ENCODE measurements at places on chromosomes 7 and 10.

- DNase-seq: no peak
Observed at GRCh38 chr10:557792-558328, 131.6 kb downstream of the DIP2C start.

DNA sequence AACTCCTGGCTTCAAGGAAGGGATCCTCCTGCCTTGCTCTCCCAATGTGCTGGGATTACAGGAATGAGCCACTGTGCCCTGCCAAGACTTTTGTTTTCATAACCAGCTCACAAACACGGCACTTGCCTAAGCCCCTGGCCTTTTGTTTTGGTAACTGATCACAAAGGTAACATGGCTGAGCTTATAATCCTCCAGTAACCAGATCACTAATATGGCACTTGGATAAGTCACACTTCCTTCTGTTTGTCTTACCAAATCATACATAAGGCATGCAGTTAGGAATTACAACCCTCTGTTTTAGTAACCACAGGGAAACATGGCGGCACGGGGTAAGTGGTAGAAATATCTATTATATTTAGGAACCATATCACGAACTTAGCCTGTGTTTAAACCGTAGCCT, 577.1 kb downstream of the CALN1 start:
- no peak for DNase-seq

GRCh38 chr10:49484486-49485235, 54.3 kb downstream of the ERCC6 start:
- DNase-seq: no peak

- DNase-seq: no peak
Observed at GRCh38 chr7:93150200-93150835, 2.1 kb upstream of the SAMD9L start.

- DNase-seq: no peak
Observed at GRCh38 chr10:24306507-24306875, 97.6 kb downstream of the KIAA1217 start.

GRCh38 chr10:58330431-58330830, 4.4 kb upstream of the UBE2D1 start:
- no peak for DNase-seq

GRCh38 chr10:7826971-7827370, 8.7 kb downstream of the TAF3 start:
- no peak for DNase-seq

DNA sequence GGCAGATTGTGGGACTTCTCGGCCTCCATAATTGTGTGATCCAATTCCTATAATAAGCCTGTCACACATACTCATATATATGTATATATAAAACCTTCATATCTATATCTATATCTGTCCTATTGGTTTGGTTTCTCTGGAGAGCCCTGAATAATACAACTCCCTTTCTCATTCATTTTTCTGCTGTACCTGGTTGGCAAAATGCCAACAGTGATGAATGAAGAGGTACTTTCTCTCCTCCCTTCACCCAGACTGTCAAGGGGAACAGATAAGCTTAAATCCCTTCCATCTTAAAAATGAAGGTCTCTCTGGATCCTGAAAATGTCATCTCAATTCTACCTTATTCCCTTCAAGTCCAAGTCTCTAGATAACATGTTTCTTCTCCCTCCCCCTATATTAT, 60.3 kb upstream of the FOXP2 start:
- no peak for DNase-seq

GRCh38 chr10:118926903-118927302, 102.6 kb upstream of the NANOS1 start:
- no peak for DNase-seq

DNA sequence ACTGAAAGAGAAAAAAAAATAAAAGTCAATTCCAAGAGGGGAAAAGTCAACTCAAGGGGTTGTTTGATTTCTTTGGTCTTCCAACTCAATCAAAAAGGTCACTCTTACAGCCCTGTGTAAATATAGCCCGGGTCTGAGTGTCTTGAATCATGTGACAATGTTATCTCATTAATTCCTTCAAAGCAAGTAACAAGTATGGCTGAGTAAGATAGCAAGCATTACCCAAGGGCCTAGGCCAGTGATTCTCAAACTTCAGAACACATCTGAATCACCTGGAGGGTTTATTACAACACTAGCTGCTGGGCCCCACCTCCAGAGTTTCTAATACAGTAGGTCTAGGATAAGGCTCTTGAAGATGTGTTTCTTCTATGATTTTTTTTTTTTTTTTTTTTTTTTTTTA, 125.0 kb downstream of the PRLHR start:
- DNase-seq: no peak

GRCh38 chr7:108280136-108280535, 150.0 kb upstream of the LAMB4 start:
- no peak for DNase-seq

DNA sequence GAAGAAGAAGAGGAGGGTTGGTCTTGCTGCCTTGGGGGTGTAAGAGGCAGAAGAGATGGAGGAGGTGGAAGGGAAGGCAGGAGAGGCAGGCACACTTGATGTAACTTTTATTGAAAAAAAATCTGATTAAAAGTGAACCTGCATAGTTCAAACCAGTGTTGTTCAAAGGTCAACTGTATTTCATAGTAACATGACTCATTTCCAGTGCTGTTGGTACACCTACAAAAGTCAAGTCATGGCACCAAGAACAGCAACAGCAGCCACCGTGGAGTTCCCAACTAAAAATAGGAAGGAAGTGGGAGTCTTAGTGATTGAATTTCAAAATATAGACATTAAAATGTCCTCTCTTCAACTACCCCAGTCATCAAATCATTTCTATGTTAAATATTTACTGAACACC, 88.5 kb downstream of the CTNNA3 start:
- no peak for DNase-seq

- no peak for DNase-seq
Observed at GRCh38 chr10:76946270-76946669, 691.3 kb downstream of the KCNMA1 start.

DNA sequence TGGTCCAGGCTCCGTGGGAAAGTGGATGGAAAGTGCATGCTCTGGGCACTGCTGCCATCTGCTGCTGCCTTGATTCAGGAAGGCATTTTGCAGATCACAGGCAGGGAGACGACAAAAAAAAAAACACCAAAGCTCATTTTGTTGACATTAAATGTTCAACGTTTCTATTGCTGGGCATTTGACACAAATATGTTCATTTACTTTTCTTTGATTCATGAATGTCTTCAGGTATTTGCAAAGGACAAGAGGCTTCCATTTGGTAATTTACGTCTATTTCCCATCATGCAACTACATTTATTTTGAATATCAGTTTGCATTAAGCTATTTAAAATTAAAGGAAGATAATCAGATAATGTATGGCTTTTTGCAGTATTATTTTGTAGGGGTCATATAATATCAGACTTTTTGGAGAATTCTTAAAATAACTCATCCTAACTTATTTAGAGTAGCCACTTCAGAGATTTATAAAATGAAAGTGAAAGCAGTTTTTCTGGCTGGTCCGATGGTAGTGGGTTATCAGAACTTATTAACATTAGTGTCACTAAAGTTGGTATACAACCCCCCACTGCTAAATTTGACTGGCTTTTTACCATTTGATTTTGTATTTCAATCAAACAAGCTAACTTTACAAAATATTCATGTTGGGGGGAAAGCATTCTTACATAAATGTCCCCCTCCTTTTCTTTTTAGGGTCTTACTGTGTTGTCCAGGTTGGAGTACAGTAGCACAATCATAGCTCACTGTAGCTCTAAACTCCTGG, 65.3 kb downstream of the PDIA4 start:
- DNase-seq: no peak

DNA sequence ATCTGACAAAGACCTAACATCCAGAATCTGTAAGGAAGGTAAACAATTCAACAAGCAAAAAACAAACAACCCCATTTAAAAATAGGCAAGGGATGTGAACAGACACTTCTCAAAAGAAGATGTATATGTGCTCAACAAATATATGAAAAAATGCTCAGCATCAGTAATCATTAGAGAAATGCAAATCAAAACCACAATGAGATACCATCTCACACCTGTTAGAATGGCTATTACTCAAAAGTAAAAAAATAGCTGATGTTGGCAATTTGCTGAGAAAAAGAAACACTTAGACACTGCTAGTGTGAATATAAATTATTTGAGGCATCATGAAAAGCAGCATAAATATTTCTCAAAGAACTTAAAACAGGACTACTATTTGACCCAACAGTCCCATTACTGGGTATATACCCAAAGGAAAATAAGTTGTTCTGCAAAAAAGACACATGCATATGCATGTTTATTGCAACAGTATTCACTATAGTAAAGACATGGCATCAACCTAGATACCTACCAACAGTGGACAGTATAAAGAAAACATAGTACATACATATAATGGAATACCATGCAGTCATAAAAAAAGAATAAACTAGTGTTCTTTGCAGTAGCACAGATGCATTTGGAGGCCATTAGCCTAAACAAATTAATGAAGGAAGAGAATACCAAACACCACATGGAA, 980.1 kb downstream of the KCNMA1 start:
- no peak for DNase-seq

- DNase-seq: no peak
Observed at GRCh38 chr10:48910548-48910947, 29.1 kb downstream of the LRRC18 start.

- no peak for DNase-seq
Observed at GRCh38 chr10:50437248-50437647, 185.9 kb upstream of the ASAH2 start.

- DNase-seq: no peak
Observed at GRCh38 chr7:77734659-77735421, 38.6 kb downstream of the RSBN1L start.

DNA sequence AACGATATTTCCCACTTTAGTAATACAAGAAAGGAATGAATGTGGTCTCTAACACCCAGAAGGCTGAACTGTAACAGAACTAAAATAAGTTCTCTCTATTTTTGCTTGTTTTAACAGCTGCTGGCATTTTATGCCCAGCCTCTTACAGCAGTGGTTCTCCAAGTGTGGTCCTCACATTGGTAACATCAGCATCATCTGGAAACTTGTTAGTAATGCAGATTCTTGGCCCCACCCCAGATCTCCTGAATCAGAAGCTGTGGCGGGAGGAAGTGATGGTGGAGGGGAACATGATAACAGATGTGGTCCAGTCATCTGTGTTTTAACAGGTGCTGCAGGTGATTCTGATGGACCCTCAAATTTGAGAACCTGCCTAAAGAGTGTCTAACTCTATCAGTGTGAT, 170.1 kb downstream of the TMEM26 start:
- DNase-seq: no peak

- DNase-seq: no peak
Observed at GRCh38 chr10:1454428-1454827, 282.9 kb downstream of the ADARB2 start.

GRCh38 chr10:102645741-102646609, 1.7 kb downstream of the TRIM8 start:
- no peak for DNase-seq

- DNase-seq: no peak
Observed at GRCh38 chr7:36039243-36039642, 113.8 kb upstream of the EEPD1 start.

DNA sequence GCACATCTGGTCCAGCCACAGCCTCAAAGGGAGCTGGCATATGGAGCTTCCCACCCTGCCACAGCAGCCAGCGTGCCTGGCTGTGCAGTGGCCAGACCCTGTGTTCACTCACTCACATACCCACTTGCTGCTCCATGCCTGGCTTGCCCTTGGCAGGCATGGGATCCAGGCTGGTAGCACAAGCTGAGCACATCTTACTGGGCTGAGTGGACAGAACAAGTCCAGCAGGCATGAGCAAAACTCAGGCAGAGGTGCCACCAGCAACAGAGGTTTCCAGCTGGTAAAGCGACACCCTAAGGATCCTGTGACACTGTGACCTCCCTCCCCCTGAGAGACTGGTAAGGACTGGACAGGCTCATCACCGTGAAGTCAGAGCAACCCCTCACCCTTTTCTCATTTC, 25.1 kb downstream of the SVIL start:
- no peak for DNase-seq

DNA sequence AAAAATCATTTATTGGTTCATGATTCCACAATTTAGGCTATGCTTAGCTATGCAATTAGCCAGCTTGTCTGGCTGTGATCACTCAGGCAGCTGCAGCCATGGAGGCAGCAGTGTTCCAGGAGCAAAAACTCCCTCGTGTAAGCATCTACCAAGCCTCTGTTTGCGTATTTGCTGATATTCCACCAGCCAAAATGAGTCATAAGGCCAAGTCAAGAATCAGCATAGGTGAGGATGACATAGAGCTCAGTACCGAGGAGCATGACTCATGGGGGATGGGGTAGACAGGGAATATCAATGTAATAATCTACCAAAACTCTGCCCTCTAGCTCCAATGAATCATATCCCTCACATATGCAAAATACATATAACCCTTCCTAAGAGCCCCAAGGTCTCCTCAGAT, 63.3 kb downstream of the IMMP2L start:
- no peak for DNase-seq

GRCh38 chr10:127034034-127034633, 128.9 kb downstream of the DOCK1 start:
- DNase-seq: no peak

GRCh38 chr7:23247046-23247602, 549 bp downstream of the GPNMB start:
- no peak for DNase-seq

- no peak for DNase-seq
Observed at GRCh38 chr7:119572132-119572531, 700.8 kb upstream of the KCND2 start.

DNA sequence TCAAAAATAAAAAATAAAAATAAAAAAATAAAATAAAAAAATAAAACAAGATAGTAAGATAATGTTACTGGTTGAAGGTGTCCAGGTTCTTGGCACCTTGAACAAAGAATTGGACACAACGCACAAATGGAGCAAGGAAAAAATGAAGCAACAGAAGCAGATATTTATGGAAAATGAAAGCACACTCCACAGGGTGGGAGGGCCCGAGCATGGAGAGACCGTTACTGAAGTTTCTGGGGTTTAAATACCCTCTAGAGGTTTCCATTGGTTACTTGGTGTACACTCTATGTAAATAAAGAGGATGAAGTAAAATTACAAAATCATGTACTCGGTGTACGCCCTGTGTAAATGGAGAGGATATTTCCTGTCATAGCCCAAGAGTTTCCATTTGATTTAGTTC, 15.7 kb upstream of the PFKP start:
- no peak for DNase-seq

DNA sequence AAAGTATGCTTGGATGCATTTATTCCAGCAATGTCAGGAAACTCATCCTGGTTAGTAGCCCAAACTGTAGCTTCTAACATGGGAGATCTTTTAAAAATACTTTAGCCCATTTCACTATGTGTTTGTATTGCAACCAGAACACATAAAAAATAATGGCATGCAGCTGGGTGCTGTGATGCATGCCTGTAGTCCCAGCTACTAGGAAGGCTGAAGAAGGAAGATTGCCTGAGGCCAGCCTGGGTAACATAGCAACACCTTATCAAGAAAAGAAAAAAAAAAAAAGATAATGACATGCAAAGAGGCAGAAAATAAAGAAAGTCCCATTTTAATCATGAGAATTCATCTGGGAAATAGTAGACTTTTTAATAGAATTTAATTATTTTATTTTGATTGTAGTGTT, 517.0 kb upstream of the TEX47 start:
- no peak for DNase-seq

GRCh38 chr10:124654686-124655085, 89.5 kb downstream of the FAM53B start:
- DNase-seq: no peak

Data from neural crest cell (in vitro differentiated cells).